G401 (cell line): ENCODE measurements at places on chromosomes 6 and 20.

DNA sequence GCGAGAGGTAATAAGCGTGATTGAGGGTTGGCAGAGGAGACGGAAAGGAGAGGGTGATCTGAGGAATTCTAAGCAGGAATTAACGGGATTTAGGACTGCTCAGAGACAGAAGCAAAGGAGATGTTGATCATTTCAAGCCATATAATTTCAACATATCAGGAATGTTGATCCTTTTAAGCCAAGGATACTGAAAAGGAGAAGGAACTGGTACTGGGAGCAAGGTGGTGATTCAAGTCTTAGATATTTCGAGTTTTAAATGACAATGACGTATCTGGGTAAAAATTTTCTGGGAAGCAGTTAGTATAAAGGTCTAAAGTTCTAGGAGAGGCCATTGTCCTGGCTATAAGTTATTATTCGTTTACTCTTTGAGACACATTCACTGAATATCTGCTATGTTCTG, 91.3 kb upstream of the OGFRL1 start:
- no peak for DNase-seq

GRCh38 chr6:163529605-163530004, 115.1 kb downstream of the QKI start:
- no peak for DNase-seq

- no peak for DNase-seq
These were observed 248.0 kb downstream of the HIVEP2 start for GRCh38 chr6:142697001-142697335.

- no peak for DNase-seq
These were observed 437.6 kb upstream of the PLCB4 start for GRCh38 chr20:8631271-8631670.

DNA sequence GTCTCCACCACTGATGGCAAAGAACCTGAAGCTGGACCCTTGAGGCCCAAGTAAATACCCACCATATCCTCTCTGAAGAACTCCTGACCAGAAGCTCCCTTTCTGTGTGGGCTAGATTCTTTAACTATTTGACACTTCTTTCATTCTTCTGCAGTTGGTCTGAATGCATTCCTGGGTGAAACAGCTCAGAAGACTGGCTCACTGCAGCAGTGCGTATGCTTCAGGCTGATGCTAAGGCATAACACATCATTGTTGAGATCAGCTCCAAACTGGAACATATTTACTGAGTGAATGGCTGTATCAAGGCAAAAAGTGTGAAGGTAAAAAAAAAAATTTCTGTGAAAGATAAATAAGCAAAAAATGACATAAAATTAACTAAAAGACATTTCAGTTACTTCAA, 19.7 kb downstream of the ZSCAN23 start:
- DNase-seq = no peak

DNA sequence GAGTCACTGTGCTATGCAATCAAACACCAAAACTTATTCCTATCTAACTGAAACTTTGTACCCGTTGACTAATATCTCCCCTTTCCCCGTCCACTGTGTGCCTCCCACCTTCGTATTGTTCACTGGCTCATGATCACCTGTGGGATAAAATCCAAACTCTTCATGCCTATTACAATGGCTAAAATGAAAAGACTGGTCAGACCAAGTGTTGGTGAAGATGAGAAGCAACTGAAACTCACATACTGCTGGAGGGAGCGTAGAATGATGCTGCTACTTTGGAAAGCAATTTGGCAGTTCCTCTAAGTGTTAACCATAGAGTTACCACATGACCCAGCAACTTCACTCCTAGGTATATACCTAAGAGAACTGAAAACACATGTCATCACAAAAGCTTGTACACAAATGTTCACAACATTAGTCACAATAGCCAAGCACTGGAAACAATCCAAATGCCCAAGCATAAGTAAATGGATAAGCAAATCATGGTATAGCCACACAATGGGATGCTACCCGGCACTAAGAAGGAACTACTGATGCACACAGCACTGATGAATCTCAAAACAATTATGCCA, 13.1 kb downstream of the RPS10 start:
- no peak for DNase-seq

GRCh38 chr20:56955680-56956079, 310.8 kb downstream of the BMP7 start:
- DNase-seq = no peak
